ENCODE measurements at places on chromosomes 7 and 10. TPM values are rescaled to one million over a fixed set of nuclear protein-coding genes. Genes with fewer than 3 reads are reported as not detected.

- DNase-seq: no peak
Measured at GRCh38 chr10:30691639-30692015, 62.1 kb upstream of the LYZL2 start.

DNA sequence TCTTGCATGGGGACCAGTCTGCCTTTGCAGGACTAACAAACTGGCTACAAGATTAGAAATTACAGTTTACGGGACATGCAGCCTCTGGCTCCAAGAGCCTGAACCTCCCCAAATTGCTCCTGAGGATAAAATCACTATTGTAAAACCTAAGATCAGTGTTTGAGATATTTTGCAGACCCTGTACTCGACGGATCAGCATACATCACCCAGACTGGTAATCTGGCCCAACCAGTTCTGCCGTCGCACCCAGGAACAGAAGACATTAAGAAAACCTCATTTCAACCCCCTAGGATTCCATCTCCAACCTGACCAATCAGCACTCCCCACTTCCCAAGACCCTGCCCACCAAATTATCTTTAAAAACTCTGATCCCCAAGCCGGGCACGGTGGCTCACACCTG, 27.1 kb upstream of the DNMBP start:
- DNase-seq: no peak

GRCh38 chr7:152508701-152509100, 72.9 kb upstream of the KMT2C start:
- DNase-seq: no peak

The KLF14 gene
- total RNA-seq: not detected

The ZC3HAV1 gene
- 25.2 TPM for total RNA-seq

Measured in spinal cord (tissue), 10 donors.